ENCODE measurements at places on chromosomes 11 and 22.

DNA sequence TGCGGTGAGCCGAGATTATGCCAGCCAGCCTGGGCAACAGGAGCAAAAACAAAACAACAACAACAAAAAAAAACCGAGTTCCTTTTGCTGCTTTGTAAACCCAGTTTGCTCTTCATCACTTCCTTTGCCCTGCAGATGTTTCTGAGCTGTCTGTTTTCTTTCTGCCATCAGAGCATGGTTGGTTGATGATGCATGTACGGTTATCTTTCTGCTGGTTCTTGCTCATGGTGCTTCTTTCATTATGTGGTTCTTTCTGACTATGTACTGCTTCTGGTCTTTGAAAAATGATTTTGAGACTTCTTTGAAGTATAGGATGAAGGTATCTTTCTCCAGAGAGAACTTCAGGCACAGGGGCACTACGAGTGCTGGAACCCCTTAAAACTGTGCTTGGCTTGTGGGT lies 13.2 kb downstream of the TANGO2 start:
- no peaks in the 10 kb centered on the region for H3K4me1 ChIP-seq
- H3K4me3 ChIP-seq = no peak overlapping the region
- H3K27me3 ChIP-seq = no peaks in the 10 kb centered on the region
- H3K36me3 ChIP-seq = no peaks in the 10 kb centered on the region

DNA sequence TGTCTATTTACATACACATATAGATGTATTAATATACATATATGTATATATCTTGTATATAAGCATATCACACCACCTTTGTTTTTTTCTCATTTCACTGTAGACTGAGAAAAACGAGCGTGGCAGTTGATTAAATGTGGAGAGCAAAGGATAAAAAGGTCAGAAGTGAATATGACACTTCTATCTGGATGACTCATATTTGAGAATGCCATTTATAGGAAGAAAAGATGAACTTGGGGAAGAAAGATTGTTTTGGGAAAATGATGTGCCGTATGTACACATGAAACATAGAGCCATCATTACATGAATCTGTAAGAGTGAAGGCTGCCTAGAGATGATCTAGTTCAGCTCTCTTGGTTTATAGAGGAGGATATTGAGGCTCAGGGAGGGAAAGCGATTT lies 28.7 kb downstream of the AMOTL1 start:
- no peaks in the 10 kb centered on the region for H3K27me3 ChIP-seq
- H3K27ac ChIP-seq = no peak overlapping the region
- H3K4me3 ChIP-seq = peak overlapping the region; percentile 62
- peaks cover 43% of the 10 kb centered on the region for H3K4me1 ChIP-seq
- DNase-seq = no peak
- peaks cover 21% of the 10 kb centered on the region for H3K36me3 ChIP-seq

DNA sequence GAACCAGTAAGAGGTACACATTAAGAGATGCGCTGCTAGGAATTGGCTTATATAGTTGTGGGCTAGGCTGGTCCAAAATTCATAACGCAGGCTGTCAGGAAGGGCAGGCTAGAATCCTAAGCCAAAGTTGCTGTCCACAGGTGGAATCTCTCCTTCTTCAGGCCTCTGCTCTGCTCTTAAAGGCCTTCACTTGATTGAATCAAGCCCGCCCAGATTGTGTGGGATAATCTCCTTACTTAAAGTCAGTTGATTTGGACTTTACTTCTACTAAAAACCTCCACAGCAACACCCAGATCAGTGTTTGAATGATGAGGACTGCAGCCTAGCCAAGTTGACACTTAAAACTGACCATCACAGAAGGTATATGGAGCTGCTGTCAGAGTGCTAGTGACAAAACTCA lies 68.8 kb downstream of the LRRC32 start:
- no peak for DNase-seq
- no peak overlapping the region for H3K4me3 ChIP-seq
- no peak overlapping the region for H3K27ac ChIP-seq
- no peaks in the 10 kb centered on the region for H3K27me3 ChIP-seq
- H3K36me3 ChIP-seq = no peaks in the 10 kb centered on the region

GRCh38 chr11:134407321-134407828 lies 4.7 kb downstream of the B3GAT1 start:
- H3K4me1 ChIP-seq = no peaks in the 10 kb centered on the region
- H3K36me3 ChIP-seq = no peaks in the 10 kb centered on the region
- H3K27me3 ChIP-seq = peaks cover 13% of the 10 kb centered on the region
- H3K4me3 ChIP-seq = no peak overlapping the region

GRCh38 chr11:103699216-103699615 lies 337.2 kb upstream of the DDI1 start:
- H3K27ac ChIP-seq = no peak overlapping the region
- peaks cover 4% of the 10 kb centered on the region for H3K4me1 ChIP-seq
- H3K27me3 ChIP-seq = no peaks in the 10 kb centered on the region
- no peak overlapping the region for H3K4me3 ChIP-seq
- peak; percentile 6 for DNase-seq

DNA sequence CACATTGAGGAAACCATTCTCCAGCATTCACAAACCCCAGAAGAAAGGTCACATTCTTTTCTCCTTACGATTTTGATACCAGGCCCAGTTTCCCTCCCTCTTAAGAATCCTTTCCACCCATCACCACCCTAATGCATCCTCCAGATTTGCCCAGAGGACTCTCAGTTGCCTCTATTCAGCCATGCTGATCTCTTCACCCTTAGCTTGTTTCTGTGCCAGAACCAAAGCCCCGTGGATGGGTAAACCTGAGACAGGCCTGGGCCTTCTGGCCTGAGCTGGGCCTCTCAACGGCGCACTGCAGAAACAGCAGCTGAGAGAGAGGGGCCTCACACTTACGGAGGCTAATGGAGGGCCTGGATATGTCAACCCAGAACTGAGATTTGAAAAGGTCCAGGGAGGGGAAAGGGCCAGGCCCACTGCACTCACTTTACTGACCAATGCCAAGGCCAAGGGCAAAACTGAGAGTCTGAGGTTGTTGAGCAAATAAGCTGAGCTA lies 32.2 kb upstream of the OAF start:
- DNase-seq = peak; percentile 47
- peaks cover 8% of the 10 kb centered on the region for H3K27me3 ChIP-seq
- no peak overlapping the region for H3K27ac ChIP-seq
- H3K4me1 ChIP-seq = peaks cover 10% of the 10 kb centered on the region

DNA sequence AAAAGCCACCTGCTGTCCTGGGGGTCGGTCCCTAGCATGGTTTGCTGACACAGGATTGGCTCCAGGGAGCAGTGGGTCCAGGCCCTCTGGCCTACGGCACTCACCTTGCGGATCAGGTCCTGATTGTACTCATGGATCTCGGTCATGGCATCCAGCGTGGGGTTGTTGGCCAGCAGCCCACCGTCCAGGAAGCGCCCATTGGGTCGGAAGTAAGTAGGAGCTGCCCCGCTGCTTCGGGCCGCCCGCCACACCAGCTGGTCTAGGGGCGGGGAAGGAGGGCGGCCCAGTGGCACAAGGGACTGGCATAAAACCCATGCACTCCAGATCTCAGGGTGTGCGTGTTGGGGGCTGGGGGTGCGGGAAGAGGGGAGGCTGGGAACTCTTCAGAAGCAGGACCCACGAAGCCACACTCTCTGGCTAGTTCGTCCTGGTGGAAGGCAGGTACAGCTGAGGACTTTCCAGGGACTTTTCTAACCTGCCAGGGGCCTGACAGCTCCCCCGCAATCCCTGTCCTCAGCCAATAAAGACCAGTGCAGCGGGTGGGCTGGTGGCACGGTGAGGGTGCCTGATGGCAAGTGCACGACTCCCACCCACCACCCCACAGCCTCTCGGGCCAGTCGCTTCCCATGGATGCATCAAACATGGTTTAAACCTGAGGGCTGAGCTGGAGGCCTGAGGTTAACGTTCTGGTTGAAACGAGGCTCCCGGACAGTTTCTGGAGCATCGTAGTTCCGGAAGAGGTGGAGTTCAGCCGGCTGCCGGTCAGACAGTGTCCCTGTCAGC lies 5.1 kb upstream of the BAIAP2L2 start:
- no peaks in the 10 kb centered on the region for H3K4me1 ChIP-seq
- no peaks in the 10 kb centered on the region for H3K36me3 ChIP-seq
- no peak for DNase-seq
- no peak overlapping the region for H3K4me3 ChIP-seq

GRCh38 chr22:42301742-42302102 lies 31.3 kb upstream of the TCF20 start:
- no peak overlapping the region for H3K4me3 ChIP-seq
- peaks cover 3% of the 10 kb centered on the region for H3K4me1 ChIP-seq
- peaks cover 11% of the 10 kb centered on the region for H3K27me3 ChIP-seq

GRCh38 chr22:28029201-28029948 lies 110.3 kb upstream of the PITPNB start:
- peak; percentile 46 for DNase-seq
- H3K4me1 ChIP-seq = peaks cover 8% of the 10 kb centered on the region
- H3K27me3 ChIP-seq = no peaks in the 10 kb centered on the region
- H3K36me3 ChIP-seq = no peaks in the 10 kb centered on the region
- H3K27ac ChIP-seq = no peak overlapping the region
- no peak overlapping the region for H3K4me3 ChIP-seq

DNA sequence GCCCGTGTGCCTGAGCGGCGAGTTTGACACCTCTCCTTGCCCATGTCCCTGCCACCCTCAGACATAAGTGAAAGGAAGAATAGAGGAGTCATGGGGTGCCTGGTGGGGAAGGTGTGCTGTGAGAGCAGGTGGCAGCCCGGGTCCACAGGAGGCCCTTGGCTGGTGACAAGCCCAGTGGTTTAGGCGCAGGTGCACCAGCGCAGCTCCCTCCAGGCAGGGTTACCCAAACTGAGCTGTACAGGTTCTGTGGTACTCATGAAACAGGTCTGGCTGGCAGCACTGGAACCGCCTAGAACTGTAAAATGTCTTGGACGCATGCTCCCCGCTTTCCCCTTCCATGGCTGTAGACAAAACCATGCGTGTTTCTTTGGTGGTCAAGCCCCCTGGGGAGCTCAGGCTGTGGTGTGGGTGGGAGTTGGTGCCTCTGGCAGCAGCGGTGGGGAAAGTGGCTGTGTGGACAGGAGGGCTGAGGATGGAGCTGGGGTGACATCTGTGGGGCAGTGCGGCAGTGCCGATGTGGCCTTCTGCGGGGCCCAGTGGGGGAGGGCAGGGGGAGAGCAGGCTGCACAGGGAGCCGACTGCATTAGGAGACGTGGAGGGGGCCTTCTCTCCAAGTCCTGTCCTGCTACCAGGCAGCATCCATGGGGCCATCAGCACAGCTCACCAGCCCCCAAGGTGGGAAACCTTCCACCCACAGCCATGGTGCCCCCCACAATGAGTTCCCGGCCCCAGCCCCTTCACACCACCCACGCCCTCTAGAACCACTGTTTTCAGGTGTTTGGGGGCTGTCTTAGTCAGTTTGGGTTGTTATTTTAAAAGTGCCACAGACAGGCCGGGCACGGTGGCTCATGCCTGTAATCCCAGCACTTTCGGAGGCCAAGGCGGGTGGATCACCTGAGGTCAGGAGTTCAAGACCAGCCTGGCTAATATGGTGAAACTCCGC lies 5.6 kb upstream of the GTSE1 start:
- H3K27ac ChIP-seq = no peak overlapping the region
- no peak overlapping the region for H3K4me3 ChIP-seq
- H3K36me3 ChIP-seq = peaks cover 2% of the 10 kb centered on the region
- DNase-seq = no peak
- H3K27me3 ChIP-seq = no peaks in the 10 kb centered on the region

- H3K36me3 ChIP-seq = peaks cover 9% of the 10 kb centered on the region
- H3K4me3 ChIP-seq = peak overlapping the region; percentile 98
- H3K27me3 ChIP-seq = no peaks in the 10 kb centered on the region
- peaks cover 13% of the 10 kb centered on the region for H3K4me1 ChIP-seq
- peak overlapping the region; percentile 79 for H3K27ac ChIP-seq
- DNase-seq = peak; percentile 10
Observed at GRCh38 chr22:18078329-18079041, 695 bp downstream of the PEX26 start.

DNA sequence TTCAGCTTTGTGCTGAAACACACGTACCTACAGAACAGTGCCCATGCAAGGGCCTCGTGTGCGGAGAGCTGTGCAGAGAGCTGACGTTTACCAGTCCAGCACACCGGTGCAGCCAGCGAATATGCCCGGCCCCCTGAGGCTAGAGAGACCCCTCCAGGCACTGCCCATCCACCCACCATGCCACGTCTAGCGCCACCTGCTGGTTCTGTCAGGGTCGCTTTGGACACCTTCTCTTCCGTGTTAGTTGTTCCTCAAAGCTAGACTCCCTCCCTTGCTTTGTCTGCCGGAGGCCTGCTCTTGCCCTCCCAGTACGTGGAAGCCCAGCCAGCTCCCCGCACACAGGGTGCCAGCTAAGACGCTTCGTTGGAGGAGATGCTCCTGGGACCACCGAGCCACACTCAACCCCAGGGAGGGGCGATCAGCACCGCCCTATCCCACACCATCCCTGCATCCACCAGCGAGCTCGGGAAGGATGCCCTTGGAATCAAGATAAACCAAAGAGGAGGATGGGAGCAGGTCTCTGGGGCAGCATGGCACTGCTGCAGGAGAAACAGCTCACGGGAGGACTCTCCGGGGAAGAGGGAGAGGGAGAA lies 43.4 kb downstream of the CPT1A start:
- H3K4me1 ChIP-seq = no peaks in the 10 kb centered on the region
- no peak overlapping the region for H3K27ac ChIP-seq
- no peaks in the 10 kb centered on the region for H3K27me3 ChIP-seq
- H3K36me3 ChIP-seq = no peaks in the 10 kb centered on the region
- DNase-seq = no peak

DNA sequence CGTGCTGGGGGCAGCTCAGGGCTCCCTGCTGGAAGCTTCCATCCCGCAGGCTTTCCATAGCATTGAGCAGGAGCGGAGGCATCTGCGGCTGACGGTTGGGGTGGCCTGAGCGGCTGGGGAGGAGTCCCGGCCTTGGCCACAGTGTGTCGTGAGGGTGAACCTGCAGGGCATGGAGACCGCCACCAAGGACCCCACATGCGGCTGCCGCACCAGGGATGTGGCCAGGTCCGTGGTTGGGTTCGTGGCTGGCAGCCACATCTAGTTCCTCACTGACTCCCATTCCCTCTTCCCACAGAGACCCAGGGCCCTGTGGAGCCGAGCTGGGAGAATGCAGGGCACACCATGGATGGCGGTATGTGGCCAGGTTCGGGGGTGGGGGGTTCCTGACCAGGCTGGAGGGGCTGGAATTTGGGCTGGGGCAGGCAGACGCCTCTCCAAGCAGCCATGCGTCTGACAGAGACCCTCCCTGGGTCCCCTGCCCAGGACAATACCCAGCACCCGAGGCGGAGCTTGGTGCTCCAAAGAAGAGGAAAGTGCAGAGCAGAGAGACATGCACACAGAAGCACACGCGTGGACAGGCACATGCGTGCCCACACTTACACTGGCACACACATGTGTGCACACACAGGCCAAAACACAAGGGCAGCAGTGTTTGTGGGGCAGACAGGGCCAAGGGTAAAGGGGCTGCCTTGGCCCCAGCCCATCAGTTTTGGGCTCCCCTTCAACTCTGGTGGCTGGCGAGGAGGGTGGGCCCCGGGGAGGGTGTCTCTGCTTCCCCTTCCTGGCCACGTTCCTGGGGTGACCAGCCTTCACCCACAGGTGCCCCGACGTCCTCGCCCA lies 2.7 kb downstream of the MUC5B start:
- no peak for DNase-seq
- no peaks in the 10 kb centered on the region for H3K27me3 ChIP-seq
- no peaks in the 10 kb centered on the region for H3K4me1 ChIP-seq
- H3K27ac ChIP-seq = no peak overlapping the region
- H3K4me3 ChIP-seq = no peak overlapping the region

- no peaks in the 10 kb centered on the region for H3K4me1 ChIP-seq
- no peaks in the 10 kb centered on the region for H3K27me3 ChIP-seq
- no peak overlapping the region for H3K27ac ChIP-seq
- no peak for DNase-seq
- no peaks in the 10 kb centered on the region for H3K36me3 ChIP-seq
- H3K4me3 ChIP-seq = no peak overlapping the region
Observed at GRCh38 chr11:45560913-45561281, 104.5 kb downstream of the CHST1 start.
